ENCODE measurements at places on chromosomes 6 and 20. TPM values are rescaled to one million over a fixed set of nuclear protein-coding genes. Genes with fewer than 3 reads are reported as not detected.

GRCh38 chr6:116529466-116530290 lies 15.8 kb downstream of the TRAPPC3L start:
- no peaks in the 10 kb centered on the region for H3K36me3 ChIP-seq
- H3K4me1 ChIP-seq, result no peaks in the 10 kb centered on the region
- DNase-seq, result no peak
- peaks cover 12% of the 10 kb centered on the region for H3K27me3 ChIP-seq
- H3K27ac ChIP-seq, result no peak overlapping the region

- no peak overlapping the region for H3K4me3 ChIP-seq
- H3K36me3 ChIP-seq, result no peaks in the 10 kb centered on the region
- H3K4me1 ChIP-seq, result no peaks in the 10 kb centered on the region
- H3K27me3 ChIP-seq, result no peaks in the 10 kb centered on the region
- no peak for DNase-seq
These were observed 212.5 kb downstream of the CDH4 start for GRCh38 chr20:61464307-61465303.

MUCL3 gene
- not detected for total RNA-seq

DNA sequence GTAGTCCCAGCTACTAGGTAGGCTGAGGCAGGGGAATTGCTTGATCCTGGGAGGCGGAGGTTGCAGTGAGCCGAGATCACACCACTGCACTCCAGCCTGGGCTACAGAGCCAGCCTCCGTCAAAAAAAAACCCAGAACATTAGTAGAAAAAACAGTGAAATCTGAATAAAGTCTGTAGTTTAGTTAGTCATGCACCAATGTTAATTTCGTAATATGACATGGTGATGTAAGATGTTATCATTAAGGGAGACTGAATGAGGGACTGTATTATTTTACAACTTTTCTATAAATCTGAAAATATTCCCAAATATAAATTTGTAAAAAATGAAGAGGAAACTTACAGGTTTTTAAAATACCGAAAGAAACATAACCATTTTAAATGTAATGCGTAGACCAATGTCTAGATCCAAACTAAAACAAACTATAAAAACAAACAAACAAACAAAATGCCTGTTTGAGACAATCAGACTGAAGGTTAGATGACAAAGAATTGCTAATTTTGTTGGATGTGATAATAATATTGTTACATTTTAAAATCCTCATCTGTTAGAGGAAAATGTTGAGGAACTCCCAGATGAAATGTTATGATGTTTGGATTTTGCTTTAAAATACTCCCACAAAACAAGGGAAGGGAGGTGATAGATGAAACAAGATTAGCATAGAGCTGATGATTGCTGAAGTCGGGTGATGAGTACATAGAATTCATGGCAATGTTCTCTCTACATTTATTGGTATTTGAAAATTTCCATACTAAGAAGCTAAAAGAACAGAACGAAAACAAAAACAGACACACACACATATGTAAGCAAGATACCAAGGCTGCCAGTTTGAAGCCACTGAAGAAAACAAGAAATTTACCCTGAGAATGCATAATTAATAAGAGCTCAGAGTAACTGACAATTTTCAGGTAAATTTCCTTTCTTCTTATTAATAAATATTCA lies 1.8 kb downstream of the GSTA4 start:
- peaks cover 21% of the 10 kb centered on the region for H3K36me3 ChIP-seq
- peaks cover 20% of the 10 kb centered on the region for H3K27me3 ChIP-seq
- peaks cover 33% of the 10 kb centered on the region for H3K4me1 ChIP-seq

DNA sequence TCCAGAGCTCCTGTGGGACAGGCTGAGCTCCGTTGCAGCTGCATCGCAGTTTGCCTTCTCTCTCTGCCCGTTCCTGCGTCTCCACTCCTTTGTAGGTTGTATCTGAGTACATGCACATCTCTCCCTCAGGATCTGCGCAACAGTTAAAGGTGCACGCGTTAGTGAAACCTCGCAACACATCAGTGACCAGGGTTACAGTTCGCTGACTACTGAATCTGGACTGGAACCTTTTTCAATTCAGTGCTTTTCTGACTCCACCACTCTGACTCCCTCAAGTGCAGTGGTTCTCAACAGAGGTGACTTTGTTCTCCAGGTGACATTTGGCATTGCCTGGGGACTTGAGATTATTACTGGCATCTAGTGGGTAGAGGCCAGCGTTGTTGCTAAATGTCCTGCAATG lies 44.0 kb downstream of the UST start:
- DNase-seq, result no peak
- H3K36me3 ChIP-seq, result no peaks in the 10 kb centered on the region
- no peaks in the 10 kb centered on the region for H3K4me1 ChIP-seq
- H3K27ac ChIP-seq, result no peak overlapping the region
- H3K27me3 ChIP-seq, result peaks cover 1% of the 10 kb centered on the region
- H3K4me3 ChIP-seq, result no peak overlapping the region

FOXF2 gene
- not detected for total RNA-seq

DNA sequence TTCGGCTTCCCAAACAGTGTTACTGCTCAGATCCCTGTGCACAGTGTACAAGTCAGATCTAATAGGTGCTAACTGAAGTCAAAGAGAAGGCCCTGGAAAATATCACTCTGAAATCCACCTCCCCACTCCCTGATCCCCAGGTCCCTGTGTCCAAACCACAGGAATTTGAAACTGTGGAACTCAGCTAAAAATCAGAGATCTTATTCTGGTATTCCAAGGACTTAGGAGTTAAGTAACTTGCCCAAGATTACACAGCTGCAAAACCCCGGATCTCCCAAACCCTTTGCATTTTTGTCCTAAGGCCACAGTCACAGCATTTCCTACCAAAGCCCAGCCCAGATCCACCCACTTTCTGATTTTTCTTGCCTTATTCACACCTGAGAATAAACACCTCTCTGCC lies 32.3 kb upstream of the SLC23A2 start:
- DNase-seq, result no peak
- H3K4me3 ChIP-seq, result no peak overlapping the region
- peaks cover 3% of the 10 kb centered on the region for H3K4me1 ChIP-seq
- no peaks in the 10 kb centered on the region for H3K36me3 ChIP-seq
- no peaks in the 10 kb centered on the region for H3K27me3 ChIP-seq

GTF2H4 gene
- 37.1 TPM for total RNA-seq

MAFB gene
- total RNA-seq, result not detected

DNA sequence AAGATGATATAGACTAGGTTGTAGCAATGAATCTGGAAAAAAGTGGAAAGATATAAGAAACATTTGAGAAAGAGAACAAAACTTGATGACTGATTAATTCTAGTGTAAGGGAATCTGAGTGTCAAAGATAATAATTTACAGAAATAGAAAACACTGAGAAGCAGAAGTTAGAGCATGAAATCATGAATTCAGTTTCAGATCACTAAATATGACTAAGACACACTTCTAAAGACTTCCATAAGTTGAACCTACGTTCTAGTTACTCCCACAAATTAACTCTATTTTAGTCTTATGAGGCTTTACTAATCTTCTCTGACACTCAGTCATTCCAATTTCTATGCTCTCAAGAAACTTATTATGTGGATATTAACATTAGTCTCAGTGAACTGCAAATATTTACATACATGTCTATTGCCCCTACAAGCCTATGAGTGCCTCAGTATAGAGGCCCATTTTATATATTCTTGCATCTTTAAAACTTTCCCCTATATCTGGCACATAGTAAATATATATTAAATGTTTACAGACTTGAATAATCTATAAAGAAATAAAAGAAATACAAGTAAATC lies 30.4 kb downstream of the IBTK start:
- H3K27me3 ChIP-seq, result no peaks in the 10 kb centered on the region
- no peak for DNase-seq
- peaks cover 6% of the 10 kb centered on the region for H3K4me1 ChIP-seq
- H3K27ac ChIP-seq, result peak overlapping the region; percentile 26
- H3K4me3 ChIP-seq, result no peak overlapping the region
- H3K36me3 ChIP-seq, result peaks cover 47% of the 10 kb centered on the region

GRCh38 chr6:4585682-4586468 lies 190.3 kb upstream of the CDYL start:
- peaks cover 7% of the 10 kb centered on the region for H3K27me3 ChIP-seq
- no peaks in the 10 kb centered on the region for H3K4me1 ChIP-seq
- H3K36me3 ChIP-seq, result no peaks in the 10 kb centered on the region
- DNase-seq, result no peak
- no peak overlapping the region for H3K4me3 ChIP-seq

DNA sequence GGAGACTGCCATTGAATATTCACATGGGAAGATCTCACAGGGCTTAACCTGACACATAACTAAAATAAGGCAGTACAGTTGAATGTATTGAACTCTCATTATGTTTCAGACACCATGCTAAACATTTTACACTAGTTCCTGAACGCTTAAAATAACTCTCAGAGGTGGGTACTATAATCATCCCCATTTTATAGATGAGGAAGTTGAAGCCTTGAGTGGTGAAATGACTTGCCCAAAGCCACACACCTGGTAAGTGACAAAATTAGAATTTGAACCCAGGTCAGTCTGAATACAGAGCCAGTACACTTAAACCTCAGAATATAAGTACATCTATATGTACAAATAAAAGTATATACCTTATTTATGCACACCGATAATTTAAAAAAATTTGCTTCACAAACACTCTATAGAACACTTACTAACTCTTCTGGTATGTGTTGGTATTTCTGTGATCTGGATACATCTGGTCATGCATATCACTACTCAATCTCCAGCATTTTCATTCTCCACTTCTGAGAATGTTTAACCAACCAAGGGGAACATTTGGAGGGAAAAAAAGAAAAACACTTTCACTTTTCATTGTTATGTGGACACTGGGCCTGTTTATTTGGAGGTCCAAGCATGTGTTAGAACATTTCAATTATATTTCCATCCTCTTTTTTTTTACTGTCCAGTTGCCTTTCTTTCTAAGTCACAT lies 4.6 kb upstream of the BICRAL start:
- DNase-seq, result no peak
- peaks cover 5% of the 10 kb centered on the region for H3K36me3 ChIP-seq
- no peak overlapping the region for H3K4me3 ChIP-seq
- H3K27ac ChIP-seq, result peak overlapping the region; percentile 58
- no peaks in the 10 kb centered on the region for H3K27me3 ChIP-seq

GRCh38 chr6:37175332-37176267 lies 5.6 kb downstream of the PIM1 start:
- DNase-seq, result peak; percentile 45
- peaks cover 68% of the 10 kb centered on the region for H3K36me3 ChIP-seq
- no peaks in the 10 kb centered on the region for H3K27me3 ChIP-seq
- peak overlapping the region; percentile 84 for H3K4me3 ChIP-seq

DNA sequence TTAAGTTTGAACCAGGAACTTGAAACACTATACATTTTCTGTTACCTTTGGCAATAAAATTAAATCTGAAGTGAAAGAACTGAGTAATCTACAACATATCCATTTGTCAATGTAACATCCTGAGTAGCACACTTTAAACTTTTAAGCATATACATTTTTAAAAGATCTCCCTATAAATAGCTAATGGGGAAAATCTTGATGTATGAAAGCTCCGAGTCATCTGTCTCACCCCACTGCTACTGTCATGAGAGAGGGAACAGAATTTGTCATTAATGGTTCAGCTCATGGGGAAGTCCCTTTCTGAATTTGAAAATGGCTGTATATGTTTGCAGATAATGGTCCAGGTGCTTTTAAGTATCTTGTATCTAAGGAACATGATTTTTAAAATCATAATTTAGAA lies 55.2 kb upstream of the NOX3 start:
- no peaks in the 10 kb centered on the region for H3K36me3 ChIP-seq
- no peaks in the 10 kb centered on the region for H3K27me3 ChIP-seq
- peak; percentile 19 for DNase-seq
- peak overlapping the region; percentile 81 for H3K27ac ChIP-seq
- no peak overlapping the region for H3K4me3 ChIP-seq

- peaks cover 38% of the 10 kb centered on the region for H3K36me3 ChIP-seq
These were observed 68.9 kb upstream of the TULP1 start for GRCh38 chr6:35581633-35582032.

HLA-DQA2 gene
- total RNA-seq, result 0.18 TPM

GRCh38 chr20:61933951-61934715 lies 131.5 kb downstream of the TAF4 start:
- H3K27ac ChIP-seq, result no peak overlapping the region
- no peak for DNase-seq
- H3K4me3 ChIP-seq, result no peak overlapping the region
- H3K27me3 ChIP-seq, result peaks cover 2% of the 10 kb centered on the region
- no peaks in the 10 kb centered on the region for H3K4me1 ChIP-seq
- no peaks in the 10 kb centered on the region for H3K36me3 ChIP-seq

DNA sequence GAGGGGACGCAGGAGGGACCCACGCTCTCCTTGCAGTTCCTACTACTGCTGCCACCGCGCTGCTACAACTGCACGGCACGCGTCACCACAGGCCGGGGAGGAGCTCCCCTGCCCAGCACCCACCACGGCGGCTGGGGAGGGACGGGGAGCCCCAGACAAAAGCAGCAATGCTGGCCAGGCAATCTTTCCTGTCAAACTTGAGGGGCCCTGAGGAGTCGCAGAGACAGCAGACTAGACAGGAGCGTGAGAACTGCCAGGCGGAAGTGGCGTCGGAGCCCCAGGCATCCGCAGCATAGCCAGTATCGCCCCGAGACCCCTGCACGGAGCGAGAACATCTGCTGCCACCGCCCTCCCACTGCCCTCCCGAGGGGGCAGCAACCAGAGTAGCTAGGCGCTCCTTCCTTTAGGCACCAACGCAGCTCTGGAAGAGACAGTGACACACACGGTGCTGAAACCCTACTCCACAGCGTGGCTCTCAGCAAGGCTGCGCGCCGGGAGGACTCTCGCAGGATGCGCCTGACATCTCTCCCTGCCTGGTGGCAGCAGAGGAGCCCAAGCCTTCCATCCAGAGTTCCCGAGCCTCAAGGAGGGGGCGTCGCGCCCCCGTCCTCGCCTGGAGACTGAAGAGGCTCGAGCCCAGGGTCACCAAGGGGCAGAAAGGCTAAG lies 2.2 kb downstream of the TAF4 start:
- H3K27ac ChIP-seq, result no peak overlapping the region
- H3K27me3 ChIP-seq, result no peaks in the 10 kb centered on the region
- H3K36me3 ChIP-seq, result peaks cover 5% of the 10 kb centered on the region
- peak overlapping the region; percentile 75 for H3K4me3 ChIP-seq
- no peak for DNase-seq

GRCh38 chr6:75296811-75297779 lies 12.5 kb upstream of the TMEM30A start:
- H3K4me3 ChIP-seq, result no peak overlapping the region
- peaks cover 6% of the 10 kb centered on the region for H3K4me1 ChIP-seq
- no peak overlapping the region for H3K27ac ChIP-seq

DNA sequence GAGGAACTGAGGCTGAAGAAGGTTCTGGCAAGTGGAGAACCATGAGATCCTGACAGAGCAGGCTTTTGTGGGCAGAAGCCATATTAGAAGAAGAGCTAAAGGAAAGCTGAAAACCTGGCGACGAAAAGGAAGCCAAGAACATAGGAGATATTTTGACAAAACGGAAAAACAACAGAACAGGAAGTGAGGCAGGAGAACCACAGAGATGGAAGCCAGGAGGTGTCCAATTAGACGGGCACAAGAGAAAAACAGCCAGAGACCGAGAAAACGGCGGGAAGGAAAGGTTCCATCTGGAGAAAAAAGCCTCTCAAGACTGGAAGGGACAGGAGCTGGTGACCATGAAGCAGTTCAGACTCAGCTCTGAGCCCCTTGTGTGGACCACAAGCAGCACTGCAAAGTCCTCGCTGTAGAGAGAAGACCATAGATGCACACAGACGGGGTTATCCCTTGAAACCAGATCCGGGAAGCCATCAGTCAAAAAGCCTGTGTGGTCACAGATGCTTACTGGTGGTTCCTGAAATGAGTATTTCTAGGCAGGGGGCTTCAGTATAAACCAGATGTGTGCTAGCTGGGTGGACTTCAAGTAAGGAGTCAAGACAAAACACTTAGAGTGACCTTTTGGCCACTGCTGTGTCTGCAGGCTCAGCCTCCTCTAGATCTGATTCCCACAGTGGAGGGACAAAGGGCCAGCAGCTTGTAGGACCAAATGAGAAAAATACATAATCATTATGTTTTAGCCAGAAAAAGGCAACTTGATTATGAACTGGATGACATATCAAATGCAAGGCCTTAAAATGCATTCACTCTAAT lies 30.7 kb downstream of the SSR1 start:
- no peaks in the 10 kb centered on the region for H3K27me3 ChIP-seq
- no peak overlapping the region for H3K4me3 ChIP-seq
- H3K36me3 ChIP-seq, result peaks cover 19% of the 10 kb centered on the region
- H3K4me1 ChIP-seq, result peaks cover 16% of the 10 kb centered on the region
- peak; percentile 15 for DNase-seq

All from activated CD8-positive, alpha-beta T cell treated with anti-CD3 and anti-CD28 coated beads for 36 hours (primary cell).